LNCaP clone FGC (cell line): ENCODE measurements at places on chromosomes 7 and 10.

DNA sequence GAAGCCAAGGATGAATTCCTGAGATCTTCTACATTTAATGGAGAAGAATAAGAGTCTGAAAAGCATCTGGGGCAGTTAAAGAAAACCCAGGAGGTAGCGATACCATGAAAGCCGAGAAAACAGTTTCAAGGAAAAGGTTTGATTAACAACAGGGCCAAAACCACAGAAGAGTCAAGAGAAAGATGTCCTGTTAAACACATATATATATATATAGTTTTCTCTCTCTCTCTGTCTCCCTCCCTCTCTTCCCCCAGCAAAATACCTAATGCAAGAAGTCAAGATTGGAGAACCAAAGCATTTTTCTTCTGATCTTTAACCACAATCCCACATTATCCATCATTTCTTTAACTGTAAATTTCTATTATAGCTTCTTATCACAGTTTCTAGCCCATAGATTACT lies 261.4 kb downstream of the SNX13 start:
- no peak for DNase-seq

DNA sequence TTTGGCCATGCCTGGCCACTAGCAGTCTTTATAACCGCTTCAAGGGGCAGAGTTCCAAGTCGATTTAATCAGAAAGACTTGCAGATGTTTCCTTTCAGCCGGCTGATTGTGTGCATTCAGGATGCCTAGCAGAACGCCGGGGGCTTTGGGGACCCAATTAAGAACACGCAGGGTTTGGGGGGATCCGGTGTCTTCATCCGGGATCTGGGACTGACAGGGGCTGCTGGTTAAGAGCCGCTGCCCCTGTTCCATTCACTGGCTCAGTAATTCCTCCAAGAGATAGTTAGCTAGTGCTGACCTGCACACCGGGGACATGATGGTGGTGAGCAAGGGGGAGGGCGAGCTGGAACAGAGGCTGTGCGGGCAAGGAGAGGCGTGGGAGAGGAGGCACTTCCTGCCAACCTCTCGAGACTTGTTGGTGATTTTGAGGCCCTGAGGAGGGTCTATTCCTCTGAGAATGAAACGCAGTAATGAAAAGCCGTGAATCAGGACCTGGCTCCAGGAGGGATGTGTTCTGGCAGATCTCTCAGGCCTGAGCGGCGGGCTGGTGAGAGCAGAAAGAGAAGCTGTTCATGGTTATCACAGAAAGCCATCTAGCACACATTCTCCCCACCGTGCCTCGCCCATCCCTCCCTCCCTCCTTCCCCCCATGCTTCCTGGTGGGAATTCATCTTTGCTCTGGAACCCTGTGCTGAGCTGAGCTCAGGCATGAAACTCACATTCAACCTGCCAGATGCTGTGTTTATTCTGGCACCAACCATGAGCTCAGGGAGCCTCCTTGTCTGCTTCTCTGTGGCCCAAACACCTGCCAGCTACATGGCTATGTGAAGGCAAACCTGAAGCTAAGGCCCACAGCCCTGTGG lies 152.0 kb downstream of the CCDC3 start:
- peak; percentile 21 for DNase-seq

GRCh38 chr10:104065748-104066147 lies 19.9 kb downstream of the COL17A1 start:
- DNase-seq, result no peak

DNA sequence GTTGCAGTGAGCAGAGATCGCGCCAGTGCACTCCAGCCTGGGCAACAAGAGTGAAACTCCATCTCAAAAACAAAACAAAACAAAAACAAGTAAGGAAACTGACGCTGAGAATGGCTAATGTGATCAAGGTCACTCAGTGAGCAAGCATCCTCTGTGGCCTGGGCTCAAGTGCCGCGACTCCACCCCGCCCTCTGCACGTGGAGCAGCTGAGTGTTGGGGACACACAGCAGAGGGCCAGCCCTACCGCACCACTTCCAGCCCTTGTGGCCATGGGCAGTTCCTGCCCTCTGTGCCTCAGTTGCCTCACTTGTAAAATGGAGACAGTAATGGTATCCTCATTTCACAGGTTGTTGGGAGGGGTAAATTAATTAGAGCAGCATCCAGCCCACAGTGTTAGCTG lies 21.0 kb upstream of the OPALIN start:
- DNase-seq, result no peak

GRCh38 chr7:157682946-157683746 lies 346.3 kb downstream of the DNAJB6 start:
- no peak for DNase-seq

GRCh38 chr7:153258686-153259085 lies 499.1 kb downstream of the ACTR3B start:
- no peak for DNase-seq

- DNase-seq, result peak; percentile 69
Measured at GRCh38 chr7:148390381-148390780, 200.2 kb upstream of the C7orf33 start.

- DNase-seq, result no peak
Measured at GRCh38 chr7:134996097-134996550, 9.8 kb downstream of the AGBL3 start.

DNA sequence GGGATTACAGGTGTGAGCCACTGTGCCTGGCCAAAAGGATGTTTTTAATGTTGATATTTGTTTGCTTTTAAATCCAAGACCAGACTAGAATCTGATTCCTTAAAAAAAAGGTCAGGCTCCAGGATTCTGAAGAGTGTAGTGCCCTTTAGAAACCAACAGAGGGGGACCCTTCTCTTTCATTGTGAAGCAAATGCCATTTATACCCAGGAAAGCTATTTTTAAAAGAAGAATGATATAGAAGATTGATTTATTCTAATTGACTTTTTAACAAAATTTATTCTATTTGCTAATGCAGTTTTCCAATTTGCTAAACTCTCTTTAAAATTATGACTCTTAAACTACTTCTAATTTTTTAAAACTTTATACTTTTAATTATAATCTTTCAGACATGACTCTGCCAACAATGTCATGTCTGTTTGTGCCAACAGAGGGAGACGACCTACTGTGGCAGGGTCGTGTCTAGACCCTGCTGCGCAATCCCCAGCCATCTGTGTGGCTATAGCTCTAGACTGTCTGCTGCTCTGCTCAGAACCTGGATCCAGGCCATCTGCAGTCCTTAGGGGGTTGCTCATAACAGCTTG lies 201.0 kb upstream of the IMMP2L start:
- DNase-seq, result peak; percentile 58

DNA sequence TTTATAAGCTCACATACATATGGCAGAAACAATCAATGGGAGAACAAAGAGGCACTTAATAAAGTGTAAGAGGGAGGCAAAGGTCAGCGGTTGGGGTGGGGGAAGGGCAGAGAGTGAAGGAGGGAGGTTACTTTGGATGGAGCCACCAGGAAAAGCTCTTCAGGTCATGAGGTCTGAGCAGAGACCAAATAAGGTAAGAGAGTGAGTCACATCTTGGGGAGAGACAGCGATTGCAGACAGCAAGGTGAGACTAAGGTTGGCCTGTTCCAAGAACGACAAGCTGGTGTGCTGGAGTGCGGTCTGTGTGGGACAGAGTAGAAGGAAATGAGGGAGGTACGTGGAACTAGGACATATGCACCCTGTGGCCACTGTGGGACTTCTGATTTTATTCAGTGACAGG lies 74.3 kb upstream of the TOMM7 start:
- no peak for DNase-seq

GRCh38 chr10:75647675-75648074 lies 216.3 kb downstream of the LRMDA start:
- DNase-seq, result no peak

GRCh38 chr10:74058071-74058470 lies 60.2 kb downstream of the VCL start:
- peak; percentile 65 for DNase-seq

- no peak for DNase-seq
Measured at GRCh38 chr7:117395743-117396142, 31.6 kb downstream of the ASZ1 start.

DNA sequence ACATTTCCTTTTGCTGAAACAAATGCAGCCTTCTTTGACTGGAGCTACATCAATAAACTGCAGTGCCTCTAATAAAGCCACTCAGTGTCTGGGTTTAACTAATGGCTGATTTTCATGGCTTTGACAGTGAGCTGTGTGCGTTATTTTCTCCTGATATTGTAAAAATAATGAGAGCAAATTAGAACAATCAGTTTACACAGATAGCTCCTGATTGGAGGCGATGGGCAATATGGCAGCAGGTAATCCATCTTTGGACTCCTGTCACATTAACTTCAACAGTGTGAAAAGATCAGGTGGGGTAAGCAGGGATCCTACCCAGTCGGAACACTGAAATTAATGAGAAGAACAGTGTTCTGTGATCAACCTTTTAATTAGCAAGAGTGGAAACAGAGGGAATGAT lies 100.7 kb downstream of the POLL start:
- DNase-seq, result no peak

DNA sequence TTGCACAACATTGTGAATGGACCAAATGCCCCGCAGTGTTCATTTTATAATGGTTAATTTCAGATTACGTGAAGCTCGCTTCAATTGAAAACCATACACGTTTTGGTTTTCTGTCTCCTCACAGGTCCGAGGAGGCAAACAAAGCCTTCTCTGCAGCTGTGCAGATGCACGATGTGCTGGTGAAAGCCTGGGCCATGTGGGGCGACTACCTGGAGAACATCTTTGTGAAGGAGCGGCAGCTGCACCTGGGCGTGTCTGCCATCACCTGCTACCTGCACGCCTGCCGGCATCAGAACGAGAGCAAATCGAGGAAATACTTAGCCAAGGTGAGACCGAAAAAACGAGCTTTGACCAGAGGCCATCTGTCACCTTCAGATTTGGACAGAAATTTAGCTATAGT lies 110.3 kb downstream of the TRRAP start:
- no peak for DNase-seq

DNA sequence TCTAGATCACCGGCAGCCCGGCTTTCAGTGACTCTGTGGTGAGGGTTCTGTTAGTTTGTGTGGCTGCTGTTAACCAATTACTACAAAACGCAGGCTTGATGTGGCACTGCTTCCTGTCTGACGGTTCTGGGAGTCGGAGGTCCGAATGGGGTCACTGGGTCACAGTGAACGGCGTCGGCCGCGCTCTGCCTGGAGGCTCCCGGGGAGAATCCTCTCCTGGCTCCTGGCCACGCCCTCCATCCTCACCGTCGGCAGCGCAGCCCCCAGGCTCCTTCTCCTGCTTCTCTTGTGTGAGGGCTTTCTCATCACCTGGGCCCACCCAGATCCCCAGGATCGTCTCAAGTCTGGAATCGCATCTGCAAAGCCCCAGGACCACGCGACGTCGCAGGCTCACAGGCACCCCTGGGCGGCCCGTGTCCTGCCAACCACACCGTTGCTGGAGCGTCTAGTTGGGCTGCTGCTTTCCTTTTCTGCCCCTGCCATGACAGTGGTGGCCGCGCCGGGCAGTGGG lies 31.8 kb upstream of the NKX6-2 start:
- DNase-seq, result no peak

DNA sequence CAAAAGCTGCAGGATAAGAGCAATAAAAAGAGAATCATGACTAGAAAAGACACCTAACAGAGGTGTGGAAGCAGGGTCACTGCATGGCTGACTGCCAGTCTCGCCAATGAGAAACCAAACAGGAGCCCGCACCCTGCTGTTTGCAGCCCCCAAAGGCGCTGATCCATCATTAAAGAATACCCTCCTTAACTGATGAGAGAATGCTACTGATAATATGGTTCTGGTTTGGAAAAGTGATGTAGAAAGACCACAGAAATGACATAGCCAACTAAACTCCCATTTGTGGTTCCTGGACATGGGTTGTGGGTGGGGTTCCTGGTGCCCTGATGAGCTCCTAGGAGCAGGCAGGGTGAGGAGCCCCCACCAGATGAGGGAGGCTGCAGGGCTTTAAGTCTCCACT lies 207.4 kb downstream of the TNS3 start:
- DNase-seq, result no peak

DNA sequence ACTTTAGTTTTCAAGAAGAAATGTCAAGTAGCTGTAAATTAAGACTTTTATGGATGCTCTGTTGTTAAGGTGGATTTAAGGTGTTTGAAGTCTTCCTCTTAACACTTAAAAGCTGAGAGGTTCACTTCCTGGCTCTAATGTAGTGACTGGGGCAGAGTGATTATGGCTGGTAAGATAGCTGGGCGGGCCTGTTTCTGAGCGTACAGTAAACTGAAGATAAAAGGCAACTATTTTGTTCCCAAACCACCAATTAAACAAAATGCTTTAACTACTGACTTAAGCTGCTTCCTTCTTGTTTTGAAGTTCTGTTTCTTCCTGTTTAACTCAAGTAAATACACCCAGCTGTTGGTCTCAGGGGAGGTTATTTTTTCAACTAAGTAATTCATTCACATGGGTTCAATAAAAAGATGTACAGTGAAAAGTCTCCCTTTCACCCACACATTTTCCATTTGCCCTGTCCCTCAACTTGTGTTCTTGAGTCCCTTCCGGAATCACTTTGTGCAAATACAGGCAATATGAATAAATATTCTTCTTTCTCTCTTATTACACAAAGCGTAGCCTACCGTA lies 19.3 kb downstream of the VWA2 start:
- no peak for DNase-seq

DNA sequence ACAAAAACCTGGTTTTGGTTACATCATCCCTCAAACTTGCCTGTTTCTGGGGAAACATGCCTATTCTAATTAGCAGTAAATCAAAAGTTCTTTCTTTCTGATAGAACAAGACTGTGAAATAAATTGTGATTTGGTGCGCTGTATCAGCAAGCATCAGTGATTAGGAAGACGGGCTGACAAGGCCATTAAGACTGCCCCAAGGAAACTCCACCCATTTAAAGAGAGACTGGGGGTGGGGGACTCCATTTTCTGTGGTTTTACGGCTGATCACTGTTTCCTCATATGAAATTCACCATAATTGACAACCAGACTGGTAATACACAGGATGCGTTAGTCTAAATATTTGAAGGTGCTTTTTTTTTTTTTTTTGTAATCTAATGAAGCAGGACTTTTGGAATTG lies 68.7 kb downstream of the MBL2 start:
- no peak for DNase-seq

- no peak for DNase-seq
Measured at GRCh38 chr7:24227068-24227467, 56.9 kb upstream of the NPY start.

- no peak for DNase-seq
Measured at GRCh38 chr7:24889611-24890010, 90.4 kb downstream of the OSBPL3 start.

DNA sequence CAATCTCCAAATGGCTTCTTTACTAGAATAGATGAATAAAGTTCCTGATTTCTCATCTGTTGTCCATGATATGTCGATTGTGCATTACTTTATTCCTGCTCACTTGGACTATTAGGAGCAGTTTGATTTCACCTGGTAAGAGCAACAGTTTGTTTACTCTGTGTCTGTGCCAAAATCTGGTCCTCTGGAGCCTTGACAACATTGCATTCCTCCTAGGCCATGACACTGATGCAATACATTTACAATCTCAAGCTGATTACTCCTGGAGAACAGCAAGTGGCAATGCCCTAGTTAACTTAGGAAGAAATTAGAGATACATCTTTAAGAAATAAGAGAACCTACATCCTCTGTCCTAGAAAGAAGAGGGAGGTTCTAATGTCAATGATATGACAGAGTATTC lies 71.8 kb downstream of the SGCE start:
- DNase-seq, result peak; percentile 91

- peak; percentile 48 for DNase-seq
Measured at GRCh38 chr10:102072673-102073527, 7.8 kb downstream of the HPS6 start.

- DNase-seq, result no peak
Measured at GRCh38 chr7:134585897-134586296, 37.0 kb downstream of the AKR1B15 start.

GRCh38 chr10:11488126-11488525 lies 123.3 kb downstream of the USP6NL start:
- DNase-seq, result no peak
